ENCODE measurements at places on chromosomes 4 and X.

DNA sequence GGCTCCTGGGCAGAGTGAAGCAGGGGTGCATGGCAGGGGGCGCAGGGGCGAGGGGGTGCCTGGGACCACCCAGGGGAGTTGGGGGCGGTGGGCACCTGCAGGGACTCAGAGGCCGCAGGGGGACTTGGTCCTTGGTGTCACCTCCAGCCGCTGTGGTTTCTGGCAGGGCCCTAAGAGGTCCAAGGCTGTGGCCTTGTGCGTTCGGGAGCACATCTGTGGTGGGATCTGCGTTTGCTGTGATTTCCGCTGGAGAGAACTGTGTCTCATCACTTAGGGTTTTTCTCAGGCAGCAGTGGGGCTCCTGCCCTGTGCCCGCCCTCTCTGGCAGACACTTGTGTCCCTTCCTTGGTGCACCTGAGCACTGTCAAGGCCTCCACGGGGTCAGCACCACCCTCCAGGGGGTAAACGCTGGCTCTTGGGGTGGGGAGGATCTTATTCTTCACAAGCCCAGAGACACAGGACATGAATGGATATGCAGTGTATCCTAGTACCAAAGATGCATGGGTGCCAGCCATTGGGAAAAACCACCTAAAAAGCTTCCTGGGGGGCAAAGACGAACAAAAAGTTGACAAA is 66.5 kb downstream of the ACOX3 start:
- DNase-seq, result no peak

DNA sequence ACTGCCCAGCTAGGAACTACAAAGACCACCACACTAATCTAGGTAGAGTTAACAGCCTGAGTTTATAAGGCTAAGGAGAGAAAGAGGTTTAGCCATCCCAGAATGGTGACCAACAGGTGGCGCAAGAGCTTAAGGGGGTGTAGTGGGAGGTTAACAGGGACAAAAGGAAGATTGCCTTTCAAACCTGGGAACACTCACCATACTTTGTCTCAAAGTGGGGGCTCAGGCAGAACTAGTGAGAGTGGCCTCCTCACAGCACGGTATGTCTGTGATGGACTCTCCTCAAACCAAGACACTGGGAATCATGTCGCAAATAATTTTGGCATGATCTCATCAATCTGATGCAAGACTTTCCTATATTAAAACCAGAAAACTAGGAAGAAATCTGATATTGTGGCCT is 23.4 kb downstream of the CCNI start:
- peak; percentile 78 for DNase-seq

GRCh38 chrX:40299641-40300046 is 201.9 kb upstream of the BCOR start:
- DNase-seq, result no peak

- DNase-seq, result no peak
Measured at GRCh38 chrX:94751611-94752010, 1077.6 kb downstream of the FAM133A start.

DNA sequence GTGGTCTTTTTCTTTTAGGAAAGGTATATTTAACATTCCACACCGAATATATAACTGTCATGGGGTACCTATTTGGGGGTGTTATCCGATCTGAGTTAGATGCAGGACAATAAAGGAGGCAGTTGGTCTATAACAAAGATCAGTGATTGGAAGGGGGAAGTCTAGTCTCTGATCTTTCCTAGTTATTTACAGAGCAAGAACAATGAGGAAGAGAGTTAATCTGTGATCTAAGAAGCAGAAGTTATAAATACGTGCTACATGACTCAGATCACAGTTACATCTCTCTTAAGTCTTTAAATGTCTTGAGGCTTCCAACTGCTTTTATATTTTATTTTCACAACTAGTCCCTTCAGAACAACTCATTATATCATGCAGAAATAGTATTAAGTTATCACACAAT is 33.2 kb upstream of the ARMCX4 start:
- no peak for DNase-seq

DNA sequence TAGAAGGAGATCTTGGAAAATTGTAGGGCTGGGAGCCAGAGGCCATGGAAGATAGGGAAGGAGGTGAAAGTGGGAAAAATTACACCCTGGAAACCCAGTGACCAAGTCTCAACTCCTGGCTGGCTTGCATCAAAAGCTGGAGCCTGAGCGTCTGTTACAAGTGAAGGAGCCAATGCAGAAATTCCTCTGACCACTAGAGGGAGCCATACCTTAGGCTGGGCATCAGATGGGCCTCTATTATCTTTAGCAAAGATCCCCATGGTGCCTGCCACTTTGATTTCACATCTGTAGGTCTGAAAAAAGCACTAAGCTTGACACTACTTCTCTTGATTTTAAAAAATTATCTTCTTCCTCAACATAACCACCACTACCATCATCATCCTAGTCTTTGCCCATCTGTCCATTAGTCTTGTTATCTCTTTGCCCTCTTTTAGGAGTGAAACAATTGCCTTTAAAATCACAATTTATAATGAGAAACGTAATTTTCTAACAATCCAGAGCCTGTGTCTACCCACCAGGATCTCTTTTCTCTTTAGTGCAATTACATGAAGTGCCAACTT is 62.9 kb downstream of the ANAPC4 start:
- DNase-seq, result peak; percentile 87

All from adipocyte (in vitro differentiated cells).